ENCODE measurements at places on chromosomes 6 and 20. TPM values are rescaled to one million over a fixed set of nuclear protein-coding genes. Genes with fewer than 3 reads are reported as not detected.

The PBOV1 gene
- total RNA-seq = not detected

The TP53TG5 gene
- not detected for total RNA-seq

The CCDC167 gene
- total RNA-seq = 28.4 TPM

GRCh38 chr6:129140526-129140925 is 257.6 kb downstream of the LAMA2 start:
- no peaks in the 10 kb centered on the region for H3K36me3 ChIP-seq
- peak overlapping the region; percentile 59 for H3K27ac ChIP-seq
- H3K4me1 ChIP-seq = peaks cover 3% of the 10 kb centered on the region
- H3K4me3 ChIP-seq = no peak overlapping the region
- H3K27me3 ChIP-seq = no peaks in the 10 kb centered on the region

DNA sequence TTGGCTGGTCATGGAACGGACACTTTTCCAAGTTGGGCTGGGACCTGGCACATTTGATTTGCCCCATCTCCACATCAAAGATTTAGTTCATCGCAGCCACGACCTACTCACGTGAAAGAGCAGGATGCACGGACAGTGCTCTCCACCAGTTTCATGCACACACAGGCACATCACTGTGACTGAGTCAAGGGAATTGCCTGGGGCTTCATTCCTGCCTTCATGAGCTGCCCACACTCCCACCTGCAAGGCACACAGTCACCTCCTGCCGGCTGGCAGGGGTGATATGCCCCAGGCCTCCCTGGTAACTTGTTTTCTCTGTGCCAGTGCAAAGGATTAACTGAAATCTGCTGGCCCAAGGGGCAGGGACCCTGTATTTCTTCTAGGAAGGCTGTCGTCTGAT is 23.3 kb upstream of the CST1 start:
- H3K27ac ChIP-seq = no peak overlapping the region
- no peaks in the 10 kb centered on the region for H3K36me3 ChIP-seq
- H3K4me1 ChIP-seq = no peaks in the 10 kb centered on the region
- no peak for DNase-seq

- no peak for DNase-seq
- no peaks in the 10 kb centered on the region for H3K27me3 ChIP-seq
- H3K36me3 ChIP-seq = peaks cover 22% of the 10 kb centered on the region
- peaks cover 4% of the 10 kb centered on the region for H3K4me1 ChIP-seq
- peak overlapping the region; percentile 93 for H3K4me3 ChIP-seq
Measured at GRCh38 chr6:116278854-116279231, 887 bp downstream of the TSPYL1 start.

GRCh38 chr6:31249184-31249583 is 22.7 kb downstream of the HLA-C start:
- H3K4me1 ChIP-seq = no peaks in the 10 kb centered on the region
- H3K27ac ChIP-seq = no peak overlapping the region
- no peak overlapping the region for H3K4me3 ChIP-seq

GRCh38 chr20:46801003-46801702 is 91.7 kb downstream of the SLC2A10 start:
- no peaks in the 10 kb centered on the region for H3K36me3 ChIP-seq
- H3K27ac ChIP-seq = no peak overlapping the region
- no peaks in the 10 kb centered on the region for H3K27me3 ChIP-seq
- H3K4me1 ChIP-seq = no peaks in the 10 kb centered on the region
- no peak for DNase-seq
- H3K4me3 ChIP-seq = no peak overlapping the region

DNA sequence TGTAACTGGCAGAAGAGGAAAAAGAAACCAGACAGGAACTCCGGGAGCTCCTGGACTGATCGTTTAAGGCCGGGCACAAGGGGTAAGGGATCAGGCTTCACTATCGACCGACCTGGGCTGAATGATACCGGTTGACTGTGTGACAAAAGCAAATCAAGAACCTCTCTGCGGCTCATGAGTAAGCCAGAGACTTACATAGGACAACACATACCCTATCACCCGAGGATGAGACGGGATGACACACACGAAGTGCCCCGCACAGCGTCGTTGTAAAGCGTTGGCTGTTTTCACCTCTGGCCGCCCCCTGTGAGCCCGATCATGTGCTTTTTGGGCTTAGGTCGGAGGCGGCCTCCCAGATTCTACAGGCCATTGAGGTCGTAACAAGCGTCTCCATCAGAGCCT is 695 bp upstream of the TGIF2 start:
- H3K27me3 ChIP-seq = no peaks in the 10 kb centered on the region
- no peaks in the 10 kb centered on the region for H3K36me3 ChIP-seq
- peak; percentile 64 for DNase-seq
- no peaks in the 10 kb centered on the region for H3K4me1 ChIP-seq
- H3K27ac ChIP-seq = peak overlapping the region; percentile 83

Measured in ascending aorta (tissue), 2 donors.